RWPE2 (cell line): ENCODE measurements at places on chromosomes 5 and 9.
A peak's percentile ranks its signal among the peaks of the same experiment; 100 is the strongest.

GRCh38 chr9:18851069-18851795 is 181.8 kb downstream of the SAXO1 start:
- no peak for DNase-seq

DNA sequence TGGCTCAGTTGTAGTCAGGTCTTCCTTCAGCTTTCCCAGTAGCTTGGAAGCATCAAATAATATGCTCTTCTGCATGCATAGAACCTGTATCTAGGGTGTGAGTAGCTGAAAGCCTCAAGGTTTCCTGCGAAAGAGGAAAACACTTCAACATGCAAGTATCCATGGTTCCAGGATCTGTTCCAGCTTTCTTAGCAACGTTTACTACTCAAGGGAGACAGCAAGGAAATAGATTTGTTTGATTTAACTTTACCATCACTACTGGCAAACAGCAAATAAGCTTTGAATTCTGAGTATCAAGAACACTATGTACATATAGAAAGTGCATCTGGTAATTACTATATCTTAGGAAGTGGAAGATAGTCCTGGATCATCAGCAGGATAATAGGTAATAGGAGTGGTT is 341.0 kb downstream of the PRR16 start:
- DNase-seq, result no peak

DNA sequence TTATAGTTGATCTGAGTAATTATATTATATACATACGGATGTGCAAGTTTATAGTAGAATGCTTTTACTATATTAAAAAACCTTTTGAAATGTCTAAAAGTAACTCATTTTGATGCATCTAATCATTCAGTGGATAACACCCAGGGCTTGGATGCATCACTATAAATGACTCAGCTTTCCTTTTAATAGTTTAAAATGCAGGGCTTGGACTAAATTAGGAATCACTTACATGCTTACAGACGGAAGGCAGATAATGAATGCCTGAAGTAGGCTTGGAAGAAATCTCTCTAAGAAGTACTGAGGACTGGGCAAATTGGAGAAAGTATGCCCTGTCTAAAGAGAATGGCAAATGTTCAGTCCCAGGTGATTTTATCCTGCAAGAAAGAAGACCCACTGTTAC is 362.5 kb upstream of the CCNH start:
- no peak for DNase-seq

GRCh38 chr5:16936150-16936988 is at the start of gene MYO10:
MYO10 (minus strand) TSS chr5:16936288; CDS start chr5:16935808, 480 bp downstream.
- peak; percentile 80 for DNase-seq

- DNase-seq, result no peak
Measured at GRCh38 chr9:125629446-125629845, 77.6 kb downstream of the MAPKAP1 start.

DNA sequence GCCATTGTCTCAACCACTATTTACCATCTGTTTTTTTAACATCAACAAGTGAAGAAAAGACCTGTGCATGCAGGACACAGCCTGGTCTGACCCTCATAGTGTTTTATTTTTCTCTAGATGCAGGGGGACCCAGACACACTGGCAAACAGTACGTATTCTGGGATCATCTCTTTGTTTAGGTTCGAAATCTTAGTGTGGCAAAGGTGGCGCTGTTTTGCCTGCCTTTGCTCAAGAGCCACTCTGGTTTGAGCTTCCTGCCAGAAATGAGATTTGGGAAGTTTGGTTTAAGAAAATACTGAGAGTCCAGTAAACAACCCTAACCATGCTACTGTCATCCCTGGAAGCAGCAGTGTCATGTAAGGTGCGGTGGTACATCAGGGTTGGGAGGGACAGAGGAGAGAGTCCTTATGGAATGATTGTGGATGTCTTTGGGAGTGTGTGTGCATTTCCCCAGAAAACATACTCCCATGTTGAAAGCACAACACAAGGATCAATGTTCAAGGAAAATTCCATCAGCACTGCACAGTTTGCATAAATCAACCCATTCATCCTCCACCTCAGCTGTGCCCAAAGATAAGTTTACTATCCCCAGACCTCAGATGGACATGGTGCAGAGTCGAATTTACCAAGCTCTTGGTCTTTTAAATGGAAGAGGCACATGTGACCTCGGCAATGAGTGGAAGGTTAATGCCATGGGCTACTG is 34.0 kb upstream of the FLT4 start:
- DNase-seq, result no peak

DNA sequence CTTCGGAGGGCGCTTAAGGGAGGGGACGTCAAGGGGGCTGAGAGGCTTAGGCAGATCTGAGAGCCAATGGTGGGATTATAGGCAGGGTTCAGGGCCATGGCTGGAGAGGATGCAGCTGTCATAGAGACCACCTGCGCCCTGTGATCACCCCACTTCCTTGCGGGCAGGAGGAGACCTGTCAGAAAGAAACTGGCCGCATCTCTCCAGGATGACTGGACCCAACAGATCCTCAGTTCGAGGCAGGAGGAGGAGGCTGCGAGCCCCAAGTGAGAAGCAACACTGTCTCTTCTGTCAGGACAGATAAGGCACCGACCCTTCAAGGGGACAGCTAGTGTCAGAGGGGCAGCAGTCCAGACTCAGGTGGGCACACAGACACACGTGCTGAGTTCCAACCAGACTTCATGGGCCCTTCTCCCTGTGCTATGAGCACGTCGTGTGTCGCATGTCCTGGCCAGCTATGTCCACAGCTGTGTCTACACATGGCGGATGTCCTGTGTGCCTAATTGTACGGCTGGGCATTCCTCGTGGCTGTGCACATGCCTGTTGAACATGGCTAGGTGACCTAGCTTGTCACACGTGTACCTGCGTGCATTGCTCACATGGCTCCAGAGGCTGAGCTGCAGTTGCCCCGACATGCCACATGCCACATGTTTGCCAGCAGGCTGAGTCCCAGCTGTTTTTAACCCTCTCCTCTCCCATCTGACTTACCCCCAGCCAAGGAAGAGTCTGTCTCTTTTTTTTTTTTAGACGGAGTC is 583 bp upstream of the AQP3 start:
- no peak for DNase-seq

GRCh38 chr5:75051217-75051751 is 1.1 kb downstream of the GCNT4 start:
- no peak for DNase-seq

DNA sequence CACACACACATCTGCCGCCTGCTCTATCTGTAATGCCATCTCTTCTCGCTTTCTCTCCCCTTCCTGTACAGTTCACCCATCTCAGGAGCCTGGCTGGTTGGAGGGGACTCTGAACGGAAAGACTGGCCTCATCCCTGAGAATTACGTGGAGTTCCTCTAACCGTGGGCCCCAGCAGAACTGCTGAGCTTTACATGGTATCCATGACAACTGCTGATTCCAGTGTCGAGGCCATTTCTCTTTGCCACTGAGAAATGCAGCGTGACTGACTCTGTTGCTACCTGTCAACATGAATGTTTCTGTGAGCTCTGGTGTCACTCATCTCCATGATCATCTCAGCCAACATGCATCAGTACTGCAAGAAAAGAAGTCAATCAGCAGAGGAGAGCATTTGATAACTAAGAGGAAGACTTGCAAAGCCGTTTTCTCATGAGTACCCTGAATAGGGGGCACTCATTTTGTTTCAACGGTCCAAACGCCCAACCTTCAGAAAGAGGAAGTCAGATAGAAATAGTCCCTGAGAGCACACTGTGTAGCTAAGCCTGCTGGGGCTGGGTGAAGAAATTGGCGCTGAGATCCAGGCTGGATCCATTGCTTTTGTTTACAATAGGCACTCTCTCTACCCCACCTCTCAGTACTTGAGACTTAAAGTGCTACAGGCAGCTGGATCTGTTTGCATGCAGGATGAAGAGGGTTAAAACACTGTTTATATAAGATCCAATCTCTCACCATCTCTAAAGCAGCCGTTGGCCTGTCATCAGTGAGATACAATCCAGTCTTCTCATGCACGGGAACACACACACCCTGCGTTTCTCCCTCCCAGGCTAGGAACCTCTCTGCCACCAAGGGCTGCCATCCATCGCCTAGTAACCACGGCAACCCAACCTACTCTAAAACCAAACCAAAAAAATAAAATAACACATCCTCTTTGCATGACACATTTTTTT is 180.9 kb downstream of the NR3C1 start:
- DNase-seq, result no peak

GRCh38 chr9:114518599-114519022 is 13.3 kb upstream of the WHRN start:
- DNase-seq, result no peak

DNA sequence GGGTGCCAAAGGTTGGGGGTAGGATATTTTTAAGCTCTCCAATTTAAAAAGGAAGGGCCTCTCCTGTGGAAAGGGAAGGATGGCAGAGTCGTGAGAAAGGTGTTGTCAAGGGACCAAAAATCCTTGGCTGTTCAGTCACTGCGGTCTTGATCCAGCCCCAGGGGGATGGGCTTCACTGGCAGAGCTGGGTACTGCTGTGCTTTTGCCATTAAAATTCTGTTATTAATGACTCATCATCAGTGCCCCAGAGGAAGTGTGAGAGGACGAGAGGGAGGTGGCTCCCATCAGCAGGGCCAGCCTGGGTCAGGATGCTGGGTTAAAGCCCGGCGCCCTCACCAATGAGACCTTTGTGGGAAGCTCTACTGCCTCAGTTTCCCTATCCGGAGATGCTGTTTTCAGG is 16.7 kb downstream of the PCDH12 start:
- DNase-seq, result no peak

GRCh38 chr5:108111736-108112135 is 270.2 kb downstream of the FBXL17 start:
- DNase-seq, result no peak

DNA sequence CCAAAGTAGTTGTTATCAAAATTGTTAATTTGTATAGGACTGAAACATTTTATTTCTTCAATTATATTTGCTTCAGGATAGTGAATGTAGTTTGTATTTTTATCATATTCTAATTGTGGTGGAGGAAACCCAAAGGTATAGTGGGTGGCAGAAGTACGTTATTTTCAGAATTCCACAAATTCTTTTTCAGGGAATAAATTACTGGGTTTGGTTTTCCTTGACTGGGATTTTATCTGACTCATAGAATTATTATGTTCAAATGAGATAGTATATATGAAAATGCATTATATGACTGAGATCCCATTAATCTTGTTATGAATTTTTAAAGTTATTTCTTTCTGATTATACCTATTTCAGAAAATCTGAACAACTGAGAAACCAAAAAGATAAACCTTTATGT is 73.7 kb downstream of the VPS13A start:
- no peak for DNase-seq

DNA sequence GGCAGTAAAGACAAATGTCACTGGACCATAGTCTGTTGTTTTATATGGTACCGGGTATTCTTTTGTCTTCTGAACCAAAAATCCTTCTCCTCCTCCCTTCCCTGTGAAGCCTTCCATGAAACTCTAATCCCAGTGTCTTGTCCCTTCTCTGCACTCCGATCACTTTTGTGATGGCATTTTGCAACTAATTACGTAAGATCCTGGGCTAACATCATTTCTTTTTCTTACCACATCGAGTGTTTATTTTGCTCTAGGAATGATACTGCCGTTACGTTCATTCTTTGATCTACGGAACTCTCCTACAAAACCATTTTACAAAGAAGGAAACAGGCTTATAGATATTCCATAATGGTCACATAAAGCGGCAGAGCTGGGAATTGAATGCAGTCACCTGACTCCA is 33.7 kb downstream of the SNX18 start:
- no peak for DNase-seq

DNA sequence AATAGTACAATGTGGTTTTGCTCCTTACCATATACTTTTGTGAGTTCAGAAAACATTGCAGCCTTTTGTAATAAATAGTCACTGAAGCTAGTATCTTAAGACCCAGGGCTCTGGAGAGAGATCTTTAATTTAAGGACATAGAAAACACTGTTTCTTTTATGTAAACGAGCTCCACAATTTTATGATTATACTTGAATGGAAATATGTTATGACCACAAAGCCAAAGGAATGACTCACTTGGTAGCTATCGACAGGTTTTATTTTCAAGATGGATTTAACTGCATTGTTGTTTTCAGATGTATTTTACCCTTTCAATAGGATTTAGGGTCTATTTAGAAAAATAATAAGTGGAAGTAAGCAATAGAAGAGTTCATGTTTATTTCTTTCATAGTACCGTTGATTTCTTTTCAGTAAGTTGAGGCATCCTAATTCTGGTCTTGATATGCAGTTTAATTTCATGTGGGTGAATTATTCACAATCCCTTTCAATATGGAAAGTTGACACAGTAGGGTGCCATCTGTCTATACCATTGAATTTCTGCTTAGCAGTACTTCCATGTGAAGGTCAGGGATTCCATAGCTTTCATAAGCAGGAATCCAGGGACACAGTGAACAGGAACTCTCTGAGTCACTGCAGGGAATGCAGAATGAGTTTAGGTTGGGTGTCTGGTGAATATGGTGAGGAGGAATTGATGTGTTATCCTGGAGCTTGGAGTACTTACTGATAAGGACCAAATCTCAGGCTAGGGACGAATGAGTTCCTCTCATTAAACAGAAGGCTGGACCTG is 157.6 kb downstream of the CD180 start:
- no peak for DNase-seq

DNA sequence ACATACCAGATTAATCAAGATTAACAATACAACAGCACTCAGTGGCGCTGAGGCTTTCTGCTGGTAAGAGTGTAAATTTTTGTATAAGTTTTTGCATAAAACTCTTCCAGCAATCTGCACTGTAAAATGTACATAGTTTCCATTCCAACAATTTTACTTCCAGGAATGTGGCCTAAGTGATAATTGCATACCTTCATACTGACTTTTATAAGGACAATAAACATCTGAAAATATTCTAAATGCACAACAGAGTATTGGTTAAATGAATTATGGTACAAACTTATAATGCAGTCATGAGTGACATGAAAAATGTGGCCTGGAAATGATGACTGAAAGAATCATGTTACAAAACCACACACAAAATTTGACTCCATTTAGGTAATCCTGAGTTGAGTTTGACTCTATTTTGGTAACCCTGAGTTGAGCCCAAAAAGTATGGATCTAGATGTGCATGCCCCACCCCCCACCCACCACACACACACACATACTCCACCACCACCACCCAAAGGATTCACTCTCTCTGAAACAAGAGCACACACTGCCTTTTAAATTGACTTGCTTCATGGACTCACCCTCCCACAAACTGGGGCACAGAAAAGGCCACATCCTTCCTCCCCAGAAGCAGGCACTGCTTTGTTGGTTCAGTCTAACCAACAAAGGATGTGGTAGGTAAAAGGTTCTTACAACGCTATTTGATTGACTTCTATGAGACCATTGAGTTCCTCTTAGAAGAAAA is 137.6 kb downstream of the SUSD1 start:
- no peak for DNase-seq

- no peak for DNase-seq
Measured at GRCh38 chr9:108851138-108851537, 4.6 kb downstream of the ACTL7B start.

- DNase-seq, result no peak
Measured at GRCh38 chr9:113668061-113668460, 204.5 kb downstream of the RGS3 start.

DNA sequence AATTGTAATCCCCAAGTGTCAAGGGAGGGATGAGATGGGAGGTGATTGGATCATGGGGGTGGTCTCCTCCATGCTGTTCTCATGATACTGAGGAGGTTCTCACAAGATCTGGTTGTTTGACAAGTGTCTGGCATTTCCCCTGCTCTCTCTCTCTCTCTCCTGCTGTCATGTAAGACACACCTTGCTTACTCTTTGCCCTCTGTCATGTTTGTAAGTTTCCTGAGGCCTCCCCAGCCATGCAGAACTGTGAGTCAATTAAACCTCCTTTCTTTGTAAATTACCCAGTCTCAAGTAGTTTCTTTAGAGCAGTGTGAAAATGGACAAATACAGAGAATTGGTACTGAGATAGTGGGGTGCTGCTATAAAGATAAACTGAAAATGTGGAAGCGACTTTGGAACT is 207.9 kb downstream of the HINT1 start:
- DNase-seq, result no peak
